ENCODE measurements at places on chromosomes 1 and 21.

- DNase-seq = peak; percentile 39
Observed at GRCh38 chr1:111690306-111690617, 48.9 kb downstream of the INKA2 start.

GRCh38 chr1:205542367-205542766, 37.9 kb downstream of the CDK18 start:
- no peak for DNase-seq

GRCh38 chr1:205669341-205670149, 10.8 kb downstream of the SLC45A3 start:
- DNase-seq = peak; percentile 62

DNA sequence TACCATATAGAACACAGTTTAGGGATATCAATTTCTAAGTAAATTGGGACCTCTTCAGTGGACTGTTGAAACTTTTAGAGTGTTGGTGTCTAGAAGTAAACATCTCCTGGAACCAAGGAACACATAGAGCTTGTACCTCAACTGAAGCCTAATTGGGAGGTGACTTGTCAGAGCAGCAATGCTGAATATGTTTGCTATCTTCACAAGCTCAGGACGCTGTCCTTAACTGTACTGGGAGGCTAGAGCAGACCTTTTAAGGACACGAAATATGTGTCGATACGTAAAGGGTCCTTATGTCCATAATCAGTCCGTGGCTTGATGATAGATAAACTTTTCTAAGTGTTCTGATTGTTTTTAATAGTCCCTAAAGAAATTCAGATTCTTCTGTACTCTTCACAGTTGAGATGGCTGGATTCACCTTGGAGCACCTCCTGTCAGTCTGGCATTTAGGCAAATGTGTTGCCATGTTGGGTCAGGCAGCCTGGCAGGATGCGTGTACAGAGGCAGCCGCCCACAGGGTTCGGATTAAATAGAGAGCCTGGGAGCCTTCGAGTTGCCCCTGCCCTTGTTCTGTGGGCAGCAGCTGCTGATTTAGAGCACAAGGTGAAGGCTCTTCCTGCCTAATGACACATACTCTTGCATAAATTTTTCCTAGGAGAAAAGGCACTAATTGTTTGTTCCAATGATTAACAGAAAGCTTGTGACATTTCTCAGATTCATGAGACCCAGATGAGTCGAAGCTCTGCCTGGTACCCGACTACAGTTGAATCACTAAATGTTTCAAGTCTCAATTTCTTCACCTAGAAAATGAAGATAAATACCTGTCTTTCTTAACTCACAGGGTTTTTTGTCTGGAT, 3.6 kb downstream of the ACTN2 start:
- DNase-seq = no peak

DNA sequence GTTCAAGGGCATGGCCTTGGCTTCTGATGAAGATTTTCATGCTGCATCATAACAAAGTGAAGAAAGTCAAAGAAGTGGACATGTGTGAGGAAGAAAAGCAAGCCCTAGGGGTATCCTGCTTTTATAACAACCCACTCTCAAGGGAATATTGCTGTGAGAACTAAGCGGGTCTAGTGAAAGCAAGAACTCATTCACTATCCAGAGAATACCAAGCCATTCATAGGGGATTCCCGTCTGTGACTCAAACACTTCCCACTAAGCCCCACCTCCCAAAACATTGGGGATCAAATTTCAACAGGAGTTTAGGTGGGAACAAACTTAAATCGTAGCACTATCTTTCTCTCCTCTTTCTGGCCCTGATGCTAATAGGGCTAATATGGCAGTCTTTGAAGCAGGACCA, 98.5 kb upstream of the CTTNBP2NL start:
- no peak for DNase-seq

GRCh38 chr1:11804666-11805421, 920 bp downstream of the MTHFR start:
- DNase-seq = peak; percentile 64

DNA sequence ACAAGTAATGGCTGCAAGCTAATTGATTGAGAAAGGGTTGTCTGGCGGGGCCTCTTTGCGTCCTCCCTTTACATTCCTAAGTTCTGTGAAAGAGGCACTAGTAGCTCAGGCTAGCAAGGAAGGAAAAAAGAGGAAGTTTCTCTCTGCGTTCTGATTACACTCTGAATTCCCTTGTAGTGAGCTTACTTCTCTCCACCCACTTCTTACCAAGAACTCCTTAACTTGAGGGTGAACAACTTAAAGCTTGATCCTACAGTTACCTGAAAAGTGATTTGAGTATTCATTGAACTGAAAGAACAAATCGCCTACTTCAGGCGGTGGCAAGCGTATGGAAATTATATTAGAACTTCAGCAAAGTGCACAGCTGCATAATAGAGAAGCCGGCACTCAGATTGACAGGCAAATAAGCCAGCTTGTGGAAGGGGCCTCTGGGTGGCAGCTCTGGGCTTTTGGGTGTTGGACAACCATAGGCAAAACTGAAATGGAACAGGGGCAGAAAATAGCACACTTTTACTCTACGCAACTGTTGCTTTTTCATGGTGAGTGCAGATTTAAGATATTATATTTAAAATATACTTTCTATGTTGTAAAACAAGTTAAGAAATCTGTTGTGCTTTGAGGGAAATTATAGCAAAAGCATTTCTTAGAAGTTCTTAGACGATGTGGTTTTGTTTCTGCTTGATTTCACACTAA, 464.5 kb downstream of the USP25 start:
- peak; percentile 83 for DNase-seq

DNA sequence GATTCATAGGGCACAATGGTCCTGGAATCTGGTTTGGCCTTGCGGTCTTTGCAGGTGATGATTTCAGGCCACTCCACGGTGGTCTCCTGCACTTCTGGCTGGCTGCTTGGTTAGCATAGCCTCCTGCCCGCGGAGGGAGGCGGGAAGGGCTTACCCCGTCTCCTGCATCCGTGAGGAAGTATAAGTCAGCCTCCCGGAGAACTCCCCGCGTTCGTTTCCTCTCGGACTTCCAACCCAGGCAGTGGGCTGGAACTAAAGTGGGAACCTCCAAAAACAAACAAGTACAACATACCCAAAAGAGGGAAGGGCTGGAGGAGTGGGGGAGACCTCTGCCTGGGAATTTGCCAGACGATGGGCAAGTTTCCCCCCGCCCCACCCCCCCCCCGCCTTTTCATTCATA, 939 bp upstream of the CCN1 start:
- no peak for DNase-seq

DNA sequence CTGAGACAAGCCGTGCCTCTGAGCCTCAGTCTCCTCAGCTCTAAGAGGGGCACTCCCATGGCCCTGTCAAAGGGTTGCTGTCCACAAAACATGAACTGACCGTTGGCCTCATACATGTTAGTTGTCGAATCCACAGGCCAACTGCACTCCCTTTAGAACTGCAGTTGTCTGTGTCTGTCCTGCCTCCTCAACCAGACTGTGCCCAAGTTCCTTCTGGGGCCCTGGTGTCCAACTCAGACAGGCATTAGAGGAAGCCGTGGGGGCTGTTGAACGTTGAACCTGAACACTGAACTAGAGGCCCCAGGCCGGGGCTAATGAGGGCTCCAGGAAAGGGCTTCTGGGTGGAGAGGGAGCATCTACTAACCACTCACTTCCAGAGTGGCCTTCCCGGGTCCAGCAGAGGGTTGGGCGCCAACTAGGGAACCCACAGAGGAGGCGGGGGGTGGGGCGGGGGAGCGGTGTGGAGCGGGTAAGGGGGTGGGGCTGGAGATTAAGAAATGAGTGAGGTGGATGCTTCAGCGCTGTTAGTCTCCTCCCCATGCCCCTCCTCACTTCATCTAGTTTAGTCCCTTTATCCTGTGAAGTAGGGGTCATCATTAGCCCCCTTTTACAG, at the start of gene RAB42:
TSS of gene RAB42 (plus strand) at position 558 of the 613 bp plus-strand sequence. CDS start 247 bp downstream, outside the sequence.
- no peak for DNase-seq

DNA sequence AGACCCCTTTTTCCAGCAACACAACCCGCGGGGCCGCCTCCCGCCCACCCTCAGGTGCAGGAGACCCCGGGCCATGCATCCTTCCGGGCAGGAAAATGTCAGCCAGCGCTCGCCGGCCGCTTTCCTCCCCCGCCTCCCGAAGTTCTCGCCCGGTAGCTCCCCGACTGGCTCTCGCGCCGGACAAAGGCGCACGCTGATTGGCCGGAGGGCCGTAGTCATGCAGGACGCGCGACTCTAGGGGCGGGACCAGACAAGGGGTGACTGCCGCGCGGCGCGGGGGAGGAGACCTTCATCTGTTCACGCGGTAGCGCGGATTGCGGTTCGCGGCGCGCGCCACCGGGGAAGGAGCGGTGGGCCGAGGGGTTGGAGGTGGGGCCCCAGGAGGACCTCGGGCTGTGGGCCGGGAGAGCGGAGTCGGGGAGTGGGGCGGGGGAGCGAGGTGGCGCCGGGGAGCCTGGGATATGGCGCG, at the start of gene FLVCR1:
TSS of gene FLVCR1 (plus strand) at position 284 of the 469 bp plus-strand sequence. CDS start at position 462, 178 bp downstream.
- peak; percentile 94 for DNase-seq

DNA sequence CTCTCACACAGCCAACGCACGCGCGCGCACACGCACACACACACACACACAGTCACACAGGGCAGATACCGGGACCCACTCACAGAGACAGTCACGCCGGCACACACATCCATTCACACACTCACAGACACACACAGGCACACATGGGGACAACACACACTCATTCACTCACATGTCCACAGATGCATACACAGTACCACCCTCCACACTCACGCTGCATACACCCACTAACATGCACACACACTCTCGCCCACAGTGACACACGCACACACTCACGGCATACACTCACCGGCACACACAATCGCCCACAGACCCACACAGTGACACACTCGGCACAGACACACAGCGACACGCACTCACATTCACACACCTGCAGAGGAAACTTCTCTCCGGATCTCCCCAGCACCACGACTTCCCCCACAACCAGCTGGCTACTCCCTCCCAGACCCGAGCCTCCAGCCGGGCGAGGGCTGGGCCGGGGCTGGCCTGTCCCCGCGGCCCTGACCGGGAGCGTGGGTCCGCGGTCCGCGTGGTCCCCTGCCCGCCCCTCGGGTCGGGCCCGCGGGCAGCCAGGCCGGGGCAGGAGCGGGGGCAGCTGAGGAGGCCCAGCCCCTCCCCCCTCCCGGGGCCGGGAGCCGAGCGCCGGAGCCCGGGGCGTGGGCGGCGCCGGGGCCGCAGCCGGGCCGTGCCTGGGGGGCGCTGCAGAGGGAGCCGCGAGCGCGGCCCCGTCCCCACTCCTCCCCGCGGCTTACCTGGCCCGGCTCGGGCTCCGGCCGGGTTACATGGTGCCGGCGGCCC, 552 bp downstream of the DLGAP3 start:
- no peak for DNase-seq

DNA sequence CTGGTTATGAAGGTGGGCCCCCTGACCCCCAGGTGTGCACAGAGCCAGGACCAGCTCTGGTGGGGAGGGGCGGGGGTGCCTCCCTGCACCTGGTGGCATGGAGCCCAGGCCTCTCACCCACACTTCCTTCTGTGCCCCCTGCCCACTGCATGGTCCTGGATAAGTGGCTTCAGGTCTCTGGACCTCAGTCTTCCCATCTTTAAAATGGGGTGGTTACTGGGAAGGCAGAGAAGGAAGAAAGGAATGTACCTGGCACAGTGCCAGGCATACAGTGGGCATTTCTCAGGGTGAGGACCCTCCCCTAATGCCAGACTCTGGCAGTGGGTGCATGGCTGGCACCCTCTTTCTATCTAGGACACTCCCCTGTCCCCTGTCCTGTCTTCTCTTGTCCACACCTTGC, 7.5 kb downstream of the CLCNKA start:
- DNase-seq = no peak

DNA sequence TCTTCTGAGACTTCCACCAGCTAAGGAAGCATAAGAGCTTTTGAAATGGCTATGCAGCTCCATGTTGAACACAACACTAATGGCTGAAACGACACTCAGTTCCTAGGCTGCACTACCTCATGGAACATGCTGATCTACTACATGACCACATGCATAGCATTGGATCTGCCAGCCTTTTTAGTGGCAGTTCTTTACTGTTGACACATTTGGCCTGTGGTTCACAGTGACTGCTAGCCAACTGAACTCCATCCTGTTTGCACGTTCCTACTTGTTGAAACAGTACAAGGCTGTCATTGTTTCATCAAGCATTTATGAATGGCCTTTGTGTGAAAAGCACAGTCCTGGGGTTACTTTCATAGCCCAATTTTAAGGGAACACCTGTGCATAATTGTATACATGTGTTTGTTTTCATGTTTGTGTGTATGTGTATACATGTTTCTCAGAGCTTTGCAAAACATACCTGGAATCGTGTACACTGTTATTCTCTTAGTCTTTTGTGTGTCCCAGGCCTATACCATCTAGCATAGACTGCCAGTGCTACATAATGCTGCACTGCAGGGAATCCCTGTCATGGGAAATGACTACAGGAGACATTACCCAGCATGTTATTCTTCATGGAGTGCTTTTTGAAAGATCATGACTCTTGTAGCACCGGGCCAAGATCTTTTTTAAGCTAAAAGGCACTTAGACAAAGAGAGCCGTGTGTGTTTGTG, 179.6 kb upstream of the ESRRG start:
- peak; percentile 71 for DNase-seq

DNA sequence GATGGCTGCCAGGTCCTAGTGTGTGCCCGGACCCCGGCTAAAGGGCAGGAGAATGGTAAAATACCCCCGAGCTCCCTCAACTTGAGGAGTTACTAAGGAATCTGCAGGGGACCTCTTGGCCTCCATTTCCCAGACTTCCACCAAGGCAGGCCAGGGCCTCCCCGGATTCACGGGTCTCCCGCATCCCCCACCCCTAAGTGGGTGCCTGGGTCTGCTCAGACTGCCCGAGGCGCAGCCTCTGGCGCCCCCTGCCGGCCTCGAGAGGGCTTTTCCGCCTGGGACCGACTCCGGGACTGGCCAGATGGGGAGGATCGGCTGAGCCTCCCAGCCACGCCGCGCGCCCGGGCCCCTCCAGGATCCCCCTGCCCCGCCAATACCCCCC, 1.7 kb downstream of the PLEKHG5 start:
- DNase-seq = no peak

- DNase-seq = no peak
Observed at GRCh38 chr1:182682898-182683501, 1.4 kb downstream of the RGS8 start.

- DNase-seq = no peak
Observed at GRCh38 chr1:21955501-21956281, 18.6 kb upstream of the HSPG2 start.

DNA sequence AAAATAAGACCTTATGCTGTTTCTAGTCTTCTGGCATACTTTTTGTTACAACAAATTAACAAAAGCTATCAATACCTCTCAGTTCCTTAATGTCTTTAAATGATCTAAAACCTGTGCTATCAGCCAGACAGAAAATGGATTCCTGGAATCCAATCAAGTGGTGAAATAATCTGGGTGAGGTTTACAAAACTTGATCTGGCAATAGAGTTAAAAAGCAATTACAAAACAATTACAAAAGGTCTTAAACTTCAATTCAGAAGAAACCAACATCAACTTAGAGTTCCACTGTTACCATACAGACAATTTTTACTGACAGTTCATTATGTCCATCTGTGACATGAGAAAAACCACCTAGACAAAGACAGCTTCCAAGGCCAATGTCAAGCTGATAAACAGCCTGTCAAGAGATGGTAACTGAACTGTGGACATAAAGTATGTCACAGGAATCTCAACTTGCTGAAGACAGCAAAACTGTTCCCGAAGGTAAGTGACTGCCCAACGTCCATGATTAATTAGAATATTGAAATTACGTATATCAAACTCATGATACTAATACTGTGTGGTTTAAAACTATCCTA, 17.4 kb downstream of the ZZZ3 start:
- no peak for DNase-seq

- DNase-seq = no peak
Observed at GRCh38 chr1:1428174-1428573, 7.1 kb upstream of the ANKRD65 start.

- DNase-seq = no peak
Observed at GRCh38 chr1:101166583-101167120, 70.2 kb upstream of the S1PR1 start.
